ENCODE measurements at places on chromosomes 7 and 10.

- H3K4me3 ChIP-seq, result no peak overlapping the region
- no peak overlapping the region for H3K27ac ChIP-seq
- DNase-seq, result no peak
- no peaks in the 10 kb centered on the region for H3K4me1 ChIP-seq
Observed at GRCh38 chr7:155788616-155789000, 23.7 kb downstream of the SHH start.

- H3K4me3 ChIP-seq, result no peak overlapping the region
- H3K4me1 ChIP-seq, result no peaks in the 10 kb centered on the region
- DNase-seq, result no peak
- H3K27me3 ChIP-seq, result no peaks in the 10 kb centered on the region
Observed at GRCh38 chr10:30207485-30208052, 141.5 kb downstream of the MTPAP start.

DNA sequence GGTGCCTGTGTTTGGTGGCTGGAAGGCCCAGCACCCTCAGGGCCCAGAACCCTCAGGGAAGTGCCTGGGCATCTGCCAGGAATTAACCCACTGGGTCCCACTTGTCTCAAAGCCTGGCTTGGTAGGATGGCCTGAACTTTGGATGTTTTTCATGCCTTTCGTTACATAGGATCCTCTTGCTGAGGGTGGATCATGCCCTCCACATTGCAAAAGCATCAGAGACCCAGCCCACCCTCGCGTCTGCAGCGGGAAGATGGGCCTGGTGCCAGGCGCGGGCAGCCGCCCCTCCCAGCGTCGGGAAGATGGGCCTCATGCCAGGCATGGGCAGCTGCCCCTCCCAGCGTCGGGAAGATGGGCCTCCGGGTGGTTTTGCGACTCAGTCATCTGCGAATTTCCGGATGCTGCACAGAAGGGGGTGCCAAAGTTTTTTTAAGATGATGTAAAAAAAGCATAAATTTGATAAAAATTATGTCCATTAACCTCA is 51.9 kb upstream of the PRKAR1B start:
- H3K27me3 ChIP-seq, result no peaks in the 10 kb centered on the region
- H3K27ac ChIP-seq, result no peak overlapping the region
- no peaks in the 10 kb centered on the region for H3K4me1 ChIP-seq
- DNase-seq, result no peak

DNA sequence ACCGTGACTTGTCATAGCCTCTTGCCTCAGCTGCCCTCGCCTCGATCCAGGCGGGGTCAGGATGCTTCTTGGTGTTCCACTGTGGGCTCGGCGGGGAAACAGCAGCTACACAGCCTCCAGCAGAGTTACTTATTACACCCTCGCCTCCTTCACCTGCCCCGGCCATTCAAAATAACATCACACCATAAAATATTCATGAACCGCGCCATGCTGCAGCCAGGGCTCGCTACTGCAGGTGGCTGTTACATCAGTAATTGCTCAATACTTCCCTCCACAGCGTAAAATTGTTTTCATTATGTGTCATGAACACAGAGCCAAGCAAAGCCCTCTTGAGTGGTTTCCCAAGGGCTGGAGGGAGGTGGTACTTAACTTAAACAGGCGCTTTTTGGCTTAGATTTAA is 241.5 kb upstream of the SP8 start:
- no peak overlapping the region for H3K4me3 ChIP-seq
- no peaks in the 10 kb centered on the region for H3K27me3 ChIP-seq
- peak; percentile 49 for DNase-seq
- peaks cover 4% of the 10 kb centered on the region for H3K4me1 ChIP-seq
- peak overlapping the region; percentile 66 for H3K27ac ChIP-seq

- no peak overlapping the region for H3K27ac ChIP-seq
- H3K4me3 ChIP-seq, result no peak overlapping the region
- DNase-seq, result no peak
- peaks cover 26% of the 10 kb centered on the region for H3K27me3 ChIP-seq
Observed at GRCh38 chr7:41224063-41224763, 478.7 kb downstream of the INHBA start.

DNA sequence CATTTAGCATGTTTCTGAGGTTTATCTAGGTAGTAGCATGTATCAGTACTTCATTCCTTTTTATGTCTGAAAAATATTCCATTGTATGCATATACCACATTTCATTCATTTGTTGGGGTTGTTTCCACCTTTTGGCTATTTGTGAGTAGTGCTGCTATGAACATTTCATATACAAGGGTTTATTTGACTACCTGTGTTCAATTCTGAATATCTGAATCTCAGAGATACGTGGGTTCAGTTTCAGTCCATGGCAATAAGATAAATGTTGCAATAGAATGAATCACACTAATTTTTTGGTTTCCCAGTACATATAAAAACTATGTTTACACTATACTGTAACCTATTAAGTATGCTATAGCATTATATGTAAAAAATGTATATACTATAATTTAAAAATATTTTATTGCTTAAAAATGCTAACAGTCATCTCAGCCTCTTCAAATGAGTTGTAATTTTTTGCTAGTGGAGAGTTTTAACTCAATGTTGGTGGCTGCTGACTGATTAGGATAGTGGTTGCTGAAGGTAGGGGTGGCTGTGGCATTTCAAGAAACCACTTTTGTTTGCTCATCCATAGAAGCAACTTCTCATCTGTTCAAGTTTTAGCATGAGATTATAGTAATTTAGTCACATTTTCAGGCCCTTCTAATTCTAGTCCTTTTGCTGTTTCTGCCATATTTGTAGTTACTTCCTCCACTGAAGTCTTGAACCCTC is 13.9 kb downstream of the PLEKHA1 start:
- H3K4me1 ChIP-seq, result no peaks in the 10 kb centered on the region
- peaks cover 12% of the 10 kb centered on the region for H3K36me3 ChIP-seq
- H3K4me3 ChIP-seq, result no peak overlapping the region
- no peaks in the 10 kb centered on the region for H3K27me3 ChIP-seq
- no peak overlapping the region for H3K27ac ChIP-seq
- no peak for DNase-seq

DNA sequence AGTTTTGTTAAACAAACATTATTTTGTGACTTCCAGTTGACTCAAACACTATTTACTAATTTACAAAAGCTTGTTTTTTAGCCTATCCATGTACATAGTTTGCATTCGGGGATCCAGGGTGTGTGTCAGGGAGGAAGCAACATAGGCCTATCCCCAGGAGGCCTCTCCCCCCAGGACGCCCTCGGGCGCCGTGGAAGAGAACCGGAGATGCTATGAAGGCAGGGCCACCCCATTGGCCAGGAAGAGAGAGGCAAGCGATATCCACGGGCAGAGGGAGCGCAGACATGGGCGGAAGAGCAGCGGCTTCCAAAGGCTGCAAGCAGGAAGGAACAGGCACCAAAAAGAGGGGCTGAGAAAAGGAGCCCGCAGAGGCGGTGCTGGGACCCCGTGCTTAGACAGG is 38.3 kb upstream of the EGFR start:
- H3K27me3 ChIP-seq, result no peaks in the 10 kb centered on the region
- DNase-seq, result no peak
- H3K27ac ChIP-seq, result no peak overlapping the region
- no peak overlapping the region for H3K4me3 ChIP-seq
- H3K36me3 ChIP-seq, result no peaks in the 10 kb centered on the region

GRCh38 chr7:20306180-20306946 is 24.3 kb upstream of the ITGB8 start:
- peak; percentile 56 for DNase-seq
- H3K27me3 ChIP-seq, result no peaks in the 10 kb centered on the region
- no peaks in the 10 kb centered on the region for H3K36me3 ChIP-seq
- peak overlapping the region; percentile 80 for H3K27ac ChIP-seq

GRCh38 chr10:30018496-30018895 is 40.9 kb downstream of the JCAD start:
- H3K27me3 ChIP-seq, result no peaks in the 10 kb centered on the region
- no peak overlapping the region for H3K27ac ChIP-seq
- no peak for DNase-seq

DNA sequence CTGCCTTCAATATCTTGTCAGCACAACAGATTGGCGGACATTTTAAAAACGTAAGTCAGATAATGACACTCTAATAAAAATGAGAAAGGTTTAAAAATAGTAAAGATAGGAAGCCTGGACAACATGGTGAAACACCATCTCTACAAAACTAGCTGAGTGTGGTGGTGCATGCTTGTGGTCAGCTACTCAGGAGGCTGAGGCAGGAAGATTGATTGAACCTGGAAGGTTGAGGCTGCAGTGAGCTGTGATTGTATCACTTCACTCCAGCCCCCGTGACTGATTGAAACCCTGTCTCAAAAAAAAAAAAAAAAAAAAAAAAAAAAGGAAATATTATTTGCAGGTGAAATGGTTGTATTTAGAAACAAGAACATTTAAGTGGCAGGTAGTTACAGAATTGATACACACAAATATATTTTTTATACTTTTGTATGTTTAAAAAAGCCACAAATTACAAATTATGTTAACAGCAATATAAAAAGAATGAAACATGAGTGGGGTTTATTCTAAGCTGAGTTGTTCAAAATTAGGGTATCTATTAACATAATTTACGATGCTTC is 141.9 kb downstream of the ADK start:
- no peaks in the 10 kb centered on the region for H3K4me1 ChIP-seq
- no peak overlapping the region for H3K27ac ChIP-seq
- H3K27me3 ChIP-seq, result no peaks in the 10 kb centered on the region

GRCh38 chr7:86647385-86648094 is 3.8 kb downstream of the GRM3 start:
- DNase-seq, result no peak
- peaks cover 25% of the 10 kb centered on the region for H3K27me3 ChIP-seq
- H3K27ac ChIP-seq, result no peak overlapping the region
- H3K4me3 ChIP-seq, result no peak overlapping the region
- H3K36me3 ChIP-seq, result no peaks in the 10 kb centered on the region
- H3K4me1 ChIP-seq, result no peaks in the 10 kb centered on the region

DNA sequence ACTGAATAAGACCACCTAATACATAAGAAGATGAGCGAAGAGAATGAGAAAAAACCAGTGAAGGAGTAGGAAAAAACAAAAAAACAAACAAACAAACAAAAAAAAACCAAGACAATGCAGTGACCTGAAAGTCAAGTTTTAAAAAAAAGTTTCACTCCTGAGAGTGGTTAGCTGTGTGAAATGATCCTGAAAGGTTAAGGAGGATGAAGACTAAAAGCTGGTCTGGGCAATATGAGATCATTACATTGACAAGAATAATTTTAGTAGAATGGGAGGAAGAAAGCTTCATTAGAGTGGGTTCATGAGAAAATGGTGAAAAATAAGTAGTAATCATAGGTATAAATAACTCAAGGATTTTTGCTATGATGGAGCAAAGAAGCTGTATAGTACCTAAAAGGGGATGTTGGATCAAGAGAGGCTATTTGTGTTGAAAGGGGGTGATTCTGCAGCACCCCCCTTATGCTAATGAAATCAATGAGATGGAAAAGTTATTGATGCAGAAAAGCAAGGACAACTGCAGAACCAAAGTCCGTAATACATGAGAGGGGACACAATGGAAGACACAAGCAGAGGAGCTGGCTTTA is 80.2 kb downstream of the KMT2C start:
- no peaks in the 10 kb centered on the region for H3K4me1 ChIP-seq
- DNase-seq, result no peak
- no peak overlapping the region for H3K27ac ChIP-seq
- H3K4me3 ChIP-seq, result no peak overlapping the region
- no peaks in the 10 kb centered on the region for H3K27me3 ChIP-seq
- peaks cover 54% of the 10 kb centered on the region for H3K36me3 ChIP-seq

- no peak overlapping the region for H3K27ac ChIP-seq
- H3K4me3 ChIP-seq, result peak overlapping the region; percentile 15
- H3K36me3 ChIP-seq, result no peaks in the 10 kb centered on the region
- H3K27me3 ChIP-seq, result no peaks in the 10 kb centered on the region
Observed at GRCh38 chr10:126423732-126424491, 35.6 kb upstream of the ADAM12 start.

GRCh38 chr7:47318395-47319182 is 263.3 kb downstream of the TNS3 start:
- H3K36me3 ChIP-seq, result peaks cover 31% of the 10 kb centered on the region

DNA sequence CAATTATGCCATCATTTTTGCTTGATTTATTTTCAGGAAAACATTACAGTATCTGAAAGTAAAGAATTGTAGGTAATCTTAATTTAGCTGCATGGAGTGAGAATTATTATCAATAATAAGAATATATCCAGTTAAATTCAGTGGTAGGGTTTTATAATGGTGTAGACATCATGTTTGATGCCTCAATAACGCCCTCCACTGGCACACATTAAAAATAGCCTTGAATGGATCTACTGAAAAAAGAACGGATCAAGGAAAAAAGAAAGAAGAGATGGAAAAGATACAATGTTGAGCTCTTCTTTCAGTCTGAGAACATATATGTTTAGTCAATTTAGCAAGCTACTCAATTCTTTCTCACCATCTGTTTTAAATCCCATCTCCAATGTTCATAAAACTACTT is 319.2 kb downstream of the CDC14C start:
- no peaks in the 10 kb centered on the region for H3K27me3 ChIP-seq
- H3K4me1 ChIP-seq, result no peaks in the 10 kb centered on the region
- no peak for DNase-seq
- H3K4me3 ChIP-seq, result no peak overlapping the region
- H3K27ac ChIP-seq, result no peak overlapping the region
- no peaks in the 10 kb centered on the region for H3K36me3 ChIP-seq

- no peak overlapping the region for H3K27ac ChIP-seq
- no peaks in the 10 kb centered on the region for H3K36me3 ChIP-seq
- peak overlapping the region; percentile 78 for H3K4me3 ChIP-seq
- peaks cover 5% of the 10 kb centered on the region for H3K4me1 ChIP-seq
Observed at GRCh38 chr7:155809947-155810769, 2.1 kb downstream of the SHH start.

DNA sequence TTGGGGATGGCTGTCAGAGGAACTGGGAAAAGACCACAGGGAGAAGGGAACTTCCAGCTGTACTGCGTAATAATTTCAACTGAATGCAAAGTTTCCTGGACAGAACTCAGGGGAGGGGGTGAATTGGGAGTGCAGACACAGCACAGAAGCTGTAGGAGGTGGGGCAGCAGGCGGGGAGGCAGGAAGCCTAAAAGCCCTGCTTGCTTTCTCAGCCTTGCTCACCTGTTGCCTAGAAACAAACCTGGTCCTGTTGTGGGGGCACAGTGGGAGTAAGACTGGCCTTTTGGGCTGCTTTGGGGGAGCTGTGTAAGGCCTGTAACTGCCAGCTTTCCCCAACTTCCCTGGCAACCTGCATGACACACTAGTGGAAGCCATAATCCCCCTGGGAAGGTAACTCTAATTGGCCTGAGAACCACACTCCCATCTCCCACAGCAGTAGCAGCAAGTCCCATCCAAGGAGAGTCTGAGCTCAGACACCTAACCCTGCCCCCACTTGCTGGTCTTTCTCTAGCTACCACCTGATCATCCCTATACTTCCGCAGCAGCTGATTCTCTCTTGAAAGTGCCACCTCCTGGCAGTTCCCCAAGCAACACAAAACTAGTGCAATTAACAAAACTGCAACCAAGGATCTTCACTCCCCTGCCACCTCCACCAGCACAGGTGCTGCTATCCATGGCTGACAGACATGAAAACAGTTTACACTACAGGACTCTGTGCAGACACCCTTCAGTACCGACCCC is 1239.3 kb downstream of the SORCS1 start:
- H3K4me3 ChIP-seq, result no peak overlapping the region
- H3K4me1 ChIP-seq, result peaks cover 4% of the 10 kb centered on the region

GRCh38 chr7:141956084-141956483 is 9.3 kb upstream of the CLEC5A start:
- no peak for DNase-seq
- no peaks in the 10 kb centered on the region for H3K27me3 ChIP-seq
- no peak overlapping the region for H3K4me3 ChIP-seq
- H3K36me3 ChIP-seq, result no peaks in the 10 kb centered on the region
- no peaks in the 10 kb centered on the region for H3K4me1 ChIP-seq
- no peak overlapping the region for H3K27ac ChIP-seq
